ENCODE measurements at places on chromosomes 1 and 21.

DNA sequence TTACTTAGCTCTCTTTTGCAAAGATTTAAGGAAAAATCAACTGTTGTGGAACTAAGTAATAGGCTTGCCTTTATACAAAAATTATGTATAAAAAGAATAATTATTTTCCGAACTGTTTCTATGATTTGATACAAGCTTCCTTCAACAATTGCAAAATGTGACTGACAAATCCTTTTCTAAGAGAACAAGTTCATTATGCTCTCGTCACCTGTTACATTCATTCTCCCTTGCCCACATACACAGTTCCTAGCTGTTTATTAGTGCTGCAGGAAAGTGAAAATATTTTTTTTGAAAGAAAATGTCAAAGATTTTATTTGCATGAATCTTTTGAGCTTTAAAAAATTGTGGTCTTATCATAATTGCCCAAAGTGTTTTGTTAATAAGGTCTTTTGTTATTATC lies 466.2 kb downstream of the USP25 start:
- no peak for DNase-seq

- DNase-seq = no peak
These were observed 16.3 kb downstream of the L1TD1 start for GRCh38 chr1:62210960-62211359.

- DNase-seq = no peak
These were observed 60.5 kb downstream of the TAS1R2 start for GRCh38 chr1:18798946-18799345.

DNA sequence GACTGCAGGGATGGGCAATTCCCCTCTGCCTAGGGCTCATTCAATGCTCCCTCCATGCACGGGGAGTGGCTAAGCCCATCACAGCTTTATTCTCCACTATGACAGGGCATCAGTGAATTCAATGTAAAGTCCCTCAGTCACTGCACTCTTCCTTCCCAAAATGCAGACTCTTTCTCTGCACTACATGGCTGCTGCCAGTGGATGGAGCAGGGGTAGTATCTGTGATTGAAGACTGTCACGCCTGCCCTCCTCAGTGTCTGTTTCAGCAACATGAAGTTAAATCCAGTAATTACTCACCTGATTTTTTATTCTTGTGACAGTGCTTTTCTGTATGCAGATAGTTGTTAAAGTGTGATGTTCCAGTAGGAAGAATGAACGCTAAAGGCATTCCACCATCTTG lies 1323.2 kb downstream of the AMY1C start:
- DNase-seq = no peak

- DNase-seq = no peak
These were observed 20.1 kb downstream of the GALNT2 start for GRCh38 chr1:230087028-230087716.

DNA sequence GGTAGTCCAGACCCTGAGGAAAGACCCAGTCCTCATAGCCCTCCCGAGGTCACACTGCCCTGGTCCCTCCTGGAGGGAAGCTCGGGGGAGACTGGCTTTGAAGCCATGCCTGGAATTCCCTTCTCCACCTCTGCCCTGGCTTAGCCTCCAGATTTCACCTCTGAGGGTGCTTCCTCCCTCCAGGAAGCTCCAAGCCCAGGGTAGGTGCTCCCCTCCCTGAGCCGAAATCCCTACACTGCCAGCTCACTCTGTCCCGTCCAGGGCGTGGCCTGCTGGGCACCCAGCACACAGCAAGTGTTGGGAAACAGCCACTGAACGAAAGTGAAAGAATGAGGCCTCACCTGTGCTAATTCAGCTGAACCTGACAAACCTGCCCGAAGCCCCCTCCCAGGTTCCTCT lies 6.0 kb upstream of the TNFRSF25 start:
- no peak for DNase-seq

- DNase-seq = no peak
These were observed 22.3 kb upstream of the LRP8 start for GRCh38 chr1:53349968-53350852.

- DNase-seq = no peak
These were observed 127.2 kb upstream of the ADAR start for GRCh38 chr1:154735061-154735803.

GRCh38 chr1:230195199-230195598 lies 128.2 kb downstream of the GALNT2 start:
- no peak for DNase-seq

DNA sequence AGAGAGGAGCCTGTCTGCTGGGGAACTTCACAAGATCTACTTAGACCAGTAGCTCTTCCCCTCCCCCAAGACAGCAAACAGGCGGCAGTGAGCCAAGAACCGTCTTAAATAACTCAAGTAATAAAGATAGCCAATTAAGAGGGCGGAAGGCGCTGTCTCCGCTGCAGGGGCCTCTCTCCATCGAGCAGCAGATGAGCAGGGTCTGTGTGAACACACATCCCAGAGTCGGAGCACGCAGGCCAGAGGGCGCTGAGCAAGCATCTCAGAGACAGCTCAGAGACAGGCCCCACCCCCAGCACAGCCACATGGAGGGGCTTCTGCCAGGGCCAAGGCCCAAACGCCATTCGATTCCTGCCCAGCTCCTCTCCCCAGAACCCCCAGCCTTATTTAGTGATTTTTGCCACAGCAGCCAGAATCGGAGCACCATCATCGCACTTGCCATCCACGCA lies 11.1 kb downstream of the IFFO2 start:
- DNase-seq = no peak

GRCh38 chr1:150567717-150568593 lies 11.5 kb downstream of the MCL1 start:
- no peak for DNase-seq

DNA sequence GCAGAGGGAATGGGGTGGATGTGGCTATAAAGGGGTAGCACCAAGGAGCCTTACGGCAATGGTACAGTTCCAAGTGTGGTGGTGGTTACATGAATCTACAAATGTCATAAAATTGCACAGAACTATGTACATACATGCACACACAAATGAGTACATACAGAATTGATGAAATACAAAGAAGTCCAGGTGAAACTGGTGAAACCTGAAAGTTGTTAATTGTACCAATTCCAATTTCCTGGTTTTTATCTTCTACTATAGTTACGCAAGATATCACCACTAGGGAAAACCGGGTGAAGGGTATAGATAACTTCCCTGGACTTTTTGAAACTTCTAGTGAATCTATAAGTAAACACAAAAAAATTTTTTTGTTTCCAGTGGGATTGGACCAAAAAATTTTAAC lies 18.9 kb downstream of the HSF2BP start:
- no peak for DNase-seq

DNA sequence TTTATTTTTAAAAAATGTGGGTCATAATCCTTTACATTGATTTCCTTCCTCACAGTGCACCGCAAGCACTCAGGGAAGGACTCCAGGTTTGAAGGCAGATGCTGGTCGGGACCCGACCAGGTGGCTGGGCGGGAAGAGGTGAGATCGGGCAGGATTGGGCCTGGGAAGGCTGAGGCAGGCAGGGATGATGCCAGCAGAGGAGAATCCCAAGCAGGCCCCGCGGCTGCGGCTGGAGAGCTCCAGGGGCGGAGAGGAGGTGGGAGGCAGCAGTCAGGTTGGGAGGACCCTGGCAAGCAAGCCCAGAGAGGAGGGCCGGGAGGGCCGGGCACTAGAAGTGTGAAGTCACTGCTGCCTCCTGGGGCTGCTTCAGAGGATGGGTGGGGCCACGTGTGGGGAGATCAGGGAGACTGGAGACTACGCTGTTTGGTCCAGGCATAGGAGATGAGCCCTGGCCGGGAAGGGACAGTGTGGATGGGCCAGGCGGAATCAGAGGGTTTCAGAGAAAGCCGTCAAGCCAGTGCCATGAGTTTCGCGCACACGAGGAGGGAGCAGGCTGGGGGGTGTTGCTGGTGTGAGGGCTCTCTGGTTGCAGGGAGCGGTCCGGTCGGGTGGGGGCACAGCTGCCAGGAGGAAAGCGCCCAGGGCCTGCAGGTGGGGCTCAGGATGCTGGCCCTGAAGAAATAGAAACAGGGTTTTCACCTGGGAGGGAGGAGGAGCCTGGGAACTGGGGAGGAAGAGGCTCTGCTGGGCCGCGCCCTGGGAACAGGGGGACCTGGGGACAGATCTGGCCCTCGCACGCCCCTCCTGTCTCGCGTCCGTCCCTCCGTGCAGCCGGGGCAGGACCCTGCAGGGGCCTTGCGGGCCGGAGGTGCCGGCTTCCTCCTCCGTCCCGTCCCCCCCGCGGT lies 888 bp upstream of the COL18A1 start:
- no peak for DNase-seq

- DNase-seq = no peak
These were observed 65.2 kb downstream of the CNST start for GRCh38 chr1:246631426-246631825.

DNA sequence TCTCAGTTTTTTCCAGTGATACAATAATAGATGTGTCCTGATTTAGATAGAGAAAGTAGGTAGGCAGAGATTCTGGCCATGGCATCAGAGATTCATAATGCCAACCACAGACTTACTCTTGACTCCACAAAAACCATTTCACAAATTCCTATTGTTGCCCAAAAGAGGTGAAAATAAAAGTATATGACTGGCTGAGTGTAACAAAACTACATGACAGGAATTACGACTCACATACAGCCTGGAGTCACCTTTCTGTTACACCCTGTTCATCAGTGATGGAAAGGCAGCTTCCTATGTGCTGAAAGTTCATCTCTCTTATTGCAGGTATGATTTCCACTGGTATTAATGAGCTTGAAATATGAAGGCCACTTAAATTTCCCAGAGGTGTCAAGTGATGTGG lies 72.3 kb downstream of the MPZL1 start:
- DNase-seq = no peak

GRCh38 chr1:119069682-119070081 lies 70.8 kb downstream of the WARS2 start:
- DNase-seq = no peak

GRCh38 chr1:222195857-222196256 lies 352.0 kb downstream of the HHIPL2 start:
- DNase-seq = no peak

DNA sequence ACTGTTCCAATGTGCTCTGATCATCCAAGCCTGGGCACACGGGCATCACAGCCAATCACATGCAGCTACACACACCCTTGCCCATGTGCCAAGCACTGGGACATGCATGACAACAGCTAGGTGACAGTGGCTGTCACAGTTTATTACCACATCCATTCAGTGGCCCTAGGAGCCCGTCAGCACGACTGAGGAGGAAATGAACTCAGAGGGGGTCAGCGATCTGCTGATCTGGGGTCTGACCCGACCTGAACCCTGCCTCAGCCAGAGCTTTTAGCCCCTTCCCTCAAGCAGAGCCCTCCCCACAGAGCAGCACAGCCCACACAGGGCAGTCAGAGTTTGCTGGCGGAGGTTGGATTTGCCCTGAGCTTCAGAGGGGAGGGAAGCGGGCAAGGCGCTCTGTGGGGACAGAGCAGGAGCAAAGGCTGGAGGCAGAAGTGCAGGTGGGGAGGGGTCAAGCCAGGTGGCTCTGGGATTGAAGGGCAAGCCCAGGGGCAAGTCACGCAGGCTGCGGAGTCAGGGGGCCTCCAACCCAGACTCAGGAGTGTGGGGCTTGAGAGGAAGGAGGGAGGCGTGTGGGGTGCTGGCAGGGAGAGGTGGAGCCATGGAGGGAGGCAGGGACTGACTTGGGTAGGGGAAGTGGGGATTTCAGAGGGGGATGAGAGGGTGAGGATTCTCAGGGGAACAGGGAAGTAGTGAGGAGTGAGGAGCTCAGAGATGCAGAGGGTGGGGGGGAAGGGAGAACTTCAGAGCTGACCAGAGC lies 10.4 kb downstream of the SH3BGRL3 start:
- DNase-seq = no peak

- no peak for DNase-seq
These were observed 48.6 kb downstream of the CNN3 start for GRCh38 chr1:94878329-94878728.

- no peak for DNase-seq
These were observed 90.2 kb downstream of the ESRRG start for GRCh38 chr1:216632980-216633379.

- DNase-seq = no peak
These were observed 55.1 kb downstream of the HFM1 start for GRCh38 chr1:91349524-91349923.

DNA sequence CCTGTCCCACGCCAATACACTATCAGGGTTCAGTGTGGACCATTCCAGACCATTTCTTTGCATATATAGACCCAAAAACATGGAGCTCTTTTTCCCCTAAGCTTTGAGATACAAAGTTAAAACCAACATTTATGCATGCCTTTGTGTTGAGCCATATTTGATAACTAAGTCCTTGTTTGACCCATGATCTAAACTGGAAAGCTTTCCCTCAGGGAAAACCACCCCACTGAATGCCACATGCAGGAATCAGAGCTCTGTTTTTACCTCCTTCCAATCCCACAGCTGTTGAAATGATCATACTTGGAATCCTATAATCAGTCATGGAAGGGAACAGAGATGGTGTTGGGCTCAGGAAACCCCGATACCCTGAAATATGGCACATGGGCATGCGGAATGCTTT lies 14.8 kb upstream of the SLC45A1 start:
- no peak for DNase-seq

DNA sequence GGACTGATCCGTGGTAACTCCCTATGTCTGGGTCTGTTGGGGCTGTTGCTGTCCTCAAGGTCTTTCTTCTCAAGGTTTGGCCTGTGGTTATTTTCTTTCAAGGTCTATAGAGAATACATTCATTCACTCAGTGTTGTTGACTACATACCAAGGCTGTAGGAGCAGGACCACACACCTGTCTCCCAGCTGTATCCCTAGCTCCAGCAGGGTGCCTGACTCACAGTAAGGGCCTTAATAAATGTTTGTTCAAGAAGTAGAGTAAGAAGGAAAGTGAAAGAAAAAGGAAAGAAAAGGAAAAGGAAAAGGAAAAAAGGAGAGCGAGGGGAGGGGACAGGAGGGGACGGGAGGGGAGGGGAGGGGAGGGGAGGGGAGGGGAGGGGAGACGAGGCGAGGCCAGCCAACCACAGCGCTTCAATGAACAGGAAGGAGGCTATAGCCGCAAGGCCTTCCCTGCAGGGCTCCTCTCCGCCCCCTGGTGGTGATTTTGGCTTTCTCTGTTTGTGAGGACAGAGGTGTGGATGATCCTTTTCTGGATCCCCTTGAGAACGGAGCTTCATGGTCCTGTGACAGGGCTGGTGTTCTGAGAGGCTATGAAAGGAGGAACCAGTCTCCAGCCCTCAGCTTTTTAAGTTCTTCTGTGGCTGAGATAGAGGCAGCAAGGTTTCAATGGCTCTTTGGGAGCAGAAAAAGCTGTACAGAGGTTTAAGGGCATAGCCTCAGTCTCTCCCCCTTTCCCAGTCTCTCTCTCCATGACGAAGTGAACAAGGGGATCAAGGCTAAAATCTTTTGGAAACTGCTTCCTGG lies 30.6 kb upstream of the LCE5A start:
- peak; percentile 32 for DNase-seq

- DNase-seq = no peak
These were observed 38.8 kb downstream of the DDR2 start for GRCh38 chr1:162670928-162671663.

- DNase-seq = no peak
These were observed 15.7 kb downstream of the IER5 start for GRCh38 chr1:181104042-181104789.

- no peak for DNase-seq
These were observed 40.3 kb downstream of the RPE65 start for GRCh38 chr1:68409426-68409825.

DNA sequence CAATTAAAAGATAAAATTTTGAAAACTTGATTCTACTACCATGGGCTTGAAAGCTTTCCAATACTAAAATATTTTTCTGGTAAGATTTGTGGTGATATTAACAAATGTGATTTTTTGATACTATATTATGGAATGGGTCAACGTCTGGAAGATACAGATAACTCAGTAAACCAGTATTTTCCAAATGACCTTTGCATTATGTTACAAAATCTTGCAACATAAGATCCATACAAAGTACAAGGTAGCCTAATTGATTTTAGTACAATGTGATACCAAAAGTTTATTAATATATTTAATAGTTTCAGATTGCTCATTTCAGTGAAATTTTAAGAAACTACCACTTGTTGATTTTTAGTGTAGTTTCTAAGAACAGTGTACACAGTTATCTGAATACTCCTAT lies 236.2 kb downstream of the KIF26B start:
- DNase-seq = no peak
